HS-5 (cell line): ENCODE measurements at places on chromosomes 3 and 15.

DNA sequence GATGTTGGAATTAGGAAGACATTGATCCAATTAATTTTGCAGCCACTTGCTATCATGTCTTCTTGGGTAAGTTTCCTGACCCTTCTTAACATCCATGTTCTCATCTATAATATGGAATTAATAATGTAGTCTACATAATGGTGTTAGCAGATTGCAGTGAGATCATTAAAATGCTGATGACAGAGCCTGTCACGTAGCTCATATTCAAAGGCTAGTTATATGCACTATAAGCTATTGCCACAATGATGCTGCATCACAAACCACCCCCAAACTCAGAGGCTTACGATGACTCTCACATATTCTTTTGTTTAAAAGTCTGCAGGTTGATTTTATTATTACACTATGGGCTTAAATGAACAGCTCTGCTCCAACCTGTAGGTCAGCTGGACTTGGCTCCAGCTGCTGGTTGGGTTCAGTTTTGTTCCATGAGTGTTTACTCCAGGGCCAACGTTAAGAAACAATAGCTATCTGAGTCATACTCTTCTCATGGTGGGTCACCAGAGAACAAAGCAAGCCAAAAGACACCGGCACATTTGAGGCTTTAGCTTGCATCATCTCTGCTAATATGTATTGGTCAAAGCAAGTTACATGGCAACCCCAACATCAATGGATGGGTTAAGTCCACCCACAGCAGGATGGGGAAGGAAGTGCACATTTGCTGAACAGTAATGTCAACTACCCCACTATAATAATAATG is 250.0 kb upstream of the SLCO3A1 start:
- no peak for DNase-seq

DNA sequence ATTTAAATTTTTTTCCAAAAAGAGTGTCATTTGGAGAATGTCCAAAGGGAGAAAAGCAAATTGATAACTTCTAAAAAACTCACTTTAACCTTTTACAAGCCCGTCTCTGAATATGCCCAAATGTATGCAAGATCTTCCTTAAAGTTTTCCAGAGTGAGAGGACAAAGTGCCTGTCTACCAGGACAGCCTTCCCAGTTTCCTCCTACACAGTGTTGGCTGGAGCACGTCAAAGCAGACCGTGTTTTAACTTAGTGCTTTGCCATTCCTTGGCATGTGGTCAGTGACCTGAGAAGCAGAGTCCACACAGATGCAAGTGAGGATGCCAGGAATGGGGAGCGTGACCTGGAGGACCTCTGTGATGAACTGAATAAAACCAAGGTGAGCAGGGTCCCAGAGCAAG is 245.7 kb downstream of the FAM43A start:
- no peak for DNase-seq

- DNase-seq = no peak
Observed at GRCh38 chr3:23051240-23052140, 151.6 kb upstream of the UBE2E2 start.

DNA sequence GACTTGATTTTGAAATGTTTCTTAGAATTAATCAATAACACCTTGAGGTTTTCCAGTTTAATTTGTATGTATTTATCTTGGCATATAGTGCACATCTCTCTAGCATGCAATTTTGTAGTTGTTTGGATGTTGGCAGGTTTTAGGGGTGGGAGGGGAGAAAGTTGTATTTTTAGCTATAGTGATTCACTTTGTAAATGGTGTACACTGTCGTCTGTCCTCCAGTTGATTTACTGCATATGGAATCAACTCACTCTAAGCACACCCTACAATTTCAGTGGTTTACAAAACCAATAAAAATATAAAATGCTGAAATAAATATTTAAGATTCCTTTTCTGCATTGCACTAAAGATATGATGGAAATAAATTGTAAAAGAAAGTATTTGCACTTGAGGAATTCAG is 199.1 kb downstream of the CDIN1 start:
- DNase-seq = no peak

- DNase-seq = no peak
Observed at GRCh38 chr15:88568589-88568988, 22.1 kb upstream of the DET1 start.

- no peak for DNase-seq
Observed at GRCh38 chr3:132242790-132243189, 74.4 kb upstream of the ACP3 start.

- DNase-seq = no peak
Observed at GRCh38 chr15:93288728-93289294, 199.8 kb upstream of the RGMA start.

DNA sequence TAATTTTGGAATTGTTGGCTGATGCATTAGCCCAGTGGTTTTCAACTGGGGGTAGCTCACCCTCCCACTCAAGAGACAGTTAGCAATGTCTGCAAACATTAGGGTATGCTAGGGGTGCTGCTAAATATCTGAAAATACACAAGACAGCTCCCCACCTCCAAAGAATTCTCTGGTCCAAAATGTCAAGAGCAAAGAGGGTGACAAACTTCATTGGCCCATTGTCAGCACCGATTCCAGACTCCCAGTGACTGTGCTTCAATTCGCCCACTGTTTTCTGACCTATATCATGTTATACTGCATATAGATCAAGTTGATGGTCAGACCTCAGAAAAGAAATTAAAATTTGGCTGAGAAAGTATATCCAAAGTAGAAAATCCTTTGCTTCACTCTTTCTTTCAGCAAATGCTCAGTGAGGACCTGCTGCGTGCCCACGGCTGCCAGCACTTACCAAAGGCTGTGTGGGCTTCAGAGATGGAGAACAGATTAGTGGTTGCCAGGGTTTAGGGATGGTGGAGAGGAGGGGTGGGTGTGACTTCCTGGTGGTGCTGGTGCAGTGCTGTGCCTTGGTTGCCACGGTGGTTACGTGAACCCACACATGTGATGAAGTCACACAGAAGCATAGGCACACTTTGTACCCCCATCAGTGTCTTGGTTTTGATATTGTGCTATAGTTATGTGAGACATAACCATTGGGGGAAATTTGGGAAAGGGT is 204.0 kb downstream of the PLCL2 start:
- DNase-seq = no peak

- DNase-seq = no peak
Observed at GRCh38 chr15:95196176-95196915, 965.0 kb downstream of the MCTP2 start.

GRCh38 chr3:10281951-10282350 is 10.8 kb downstream of the GHRL start:
- no peak for DNase-seq

- no peak for DNase-seq
Observed at GRCh38 chr15:59976480-59977271, 27.4 kb upstream of the FOXB1 start.

DNA sequence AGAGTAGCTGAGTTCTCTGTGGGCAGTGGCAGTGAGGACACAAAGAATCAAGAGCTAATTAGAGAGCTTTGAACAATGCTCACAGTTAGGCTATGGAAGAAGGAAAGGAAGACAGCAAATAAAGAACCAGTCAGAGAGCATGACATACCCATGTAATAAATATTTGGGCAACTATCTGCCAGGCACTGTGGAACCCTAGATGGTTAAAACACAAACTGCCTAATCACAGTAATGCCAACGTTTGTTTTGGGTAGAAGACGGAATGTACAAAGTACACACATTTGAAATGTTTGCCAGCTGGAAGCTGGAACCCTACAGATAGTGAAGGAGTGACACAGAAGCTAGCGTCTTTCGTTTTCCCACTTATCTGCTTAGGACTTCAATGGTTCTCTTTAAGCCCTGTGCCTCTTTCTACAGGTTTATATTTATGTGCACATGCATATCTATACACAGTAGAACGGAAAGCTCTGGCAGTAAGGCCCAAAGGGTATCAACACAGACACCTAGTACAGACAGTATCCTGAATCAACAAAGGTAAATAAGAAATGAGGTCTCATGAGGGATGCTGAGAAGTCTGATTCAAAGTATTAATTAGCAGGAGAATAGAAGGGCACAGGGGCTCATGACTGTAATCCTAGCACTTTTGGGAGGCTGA is 44.6 kb downstream of the ANKRD28 start:
- DNase-seq = no peak

- DNase-seq = no peak
Observed at GRCh38 chr3:46731795-46732194, 14.1 kb upstream of the PRSS50 start.

- no peak for DNase-seq
Observed at GRCh38 chr3:121894301-121894990, at the start of gene SLC15A2. SLC15A2 (plus strand) TSS chr3:121894401; CDS start chr3:121894477, 76 bp downstream.

DNA sequence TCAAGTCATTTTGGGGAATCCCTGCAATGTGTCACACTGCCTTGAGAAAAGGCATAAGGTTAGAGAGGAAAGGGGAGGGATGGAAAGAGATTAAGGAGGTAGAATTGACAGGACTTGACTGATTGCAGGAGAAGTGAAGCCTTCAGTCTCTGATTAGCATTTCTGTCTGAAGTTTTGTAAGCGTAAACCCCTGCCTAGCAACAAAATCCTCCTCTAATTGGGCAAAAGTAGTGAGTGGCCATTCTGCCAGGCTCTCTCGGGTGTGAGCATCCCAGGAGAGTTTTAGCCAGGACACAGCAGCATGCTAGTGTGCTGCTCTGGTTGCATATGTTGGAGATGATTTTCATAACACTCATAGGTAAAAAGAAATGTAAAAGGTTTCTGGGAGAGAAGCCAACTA is 117.0 kb upstream of the MRPL3 start:
- no peak for DNase-seq

GRCh38 chr3:70811880-70812279 is 499.4 kb upstream of the MDFIC2 start:
- DNase-seq = no peak

DNA sequence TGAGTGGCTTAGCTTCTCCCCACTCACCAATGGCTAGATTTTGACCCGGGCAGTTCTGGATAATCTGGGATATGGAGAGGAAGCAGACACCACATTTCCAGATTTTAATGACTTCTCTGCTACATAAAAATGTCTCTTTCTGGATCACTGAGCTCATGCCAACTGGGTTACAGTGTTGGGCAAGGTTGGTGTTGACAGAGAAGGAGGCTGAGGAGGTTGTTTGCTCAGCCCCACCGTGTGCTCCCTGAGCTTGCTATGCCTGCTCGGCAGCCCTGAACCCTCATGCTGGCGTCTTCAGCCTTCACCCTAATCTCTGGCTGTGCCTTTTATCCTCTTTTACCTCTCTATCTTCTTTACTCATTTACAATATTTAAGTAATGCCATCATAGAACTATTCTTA is 53.0 kb upstream of the KPNA4 start:
- no peak for DNase-seq

- DNase-seq = no peak
Observed at GRCh38 chr3:108093021-108093420, 2.2 kb upstream of the CD47 start.

DNA sequence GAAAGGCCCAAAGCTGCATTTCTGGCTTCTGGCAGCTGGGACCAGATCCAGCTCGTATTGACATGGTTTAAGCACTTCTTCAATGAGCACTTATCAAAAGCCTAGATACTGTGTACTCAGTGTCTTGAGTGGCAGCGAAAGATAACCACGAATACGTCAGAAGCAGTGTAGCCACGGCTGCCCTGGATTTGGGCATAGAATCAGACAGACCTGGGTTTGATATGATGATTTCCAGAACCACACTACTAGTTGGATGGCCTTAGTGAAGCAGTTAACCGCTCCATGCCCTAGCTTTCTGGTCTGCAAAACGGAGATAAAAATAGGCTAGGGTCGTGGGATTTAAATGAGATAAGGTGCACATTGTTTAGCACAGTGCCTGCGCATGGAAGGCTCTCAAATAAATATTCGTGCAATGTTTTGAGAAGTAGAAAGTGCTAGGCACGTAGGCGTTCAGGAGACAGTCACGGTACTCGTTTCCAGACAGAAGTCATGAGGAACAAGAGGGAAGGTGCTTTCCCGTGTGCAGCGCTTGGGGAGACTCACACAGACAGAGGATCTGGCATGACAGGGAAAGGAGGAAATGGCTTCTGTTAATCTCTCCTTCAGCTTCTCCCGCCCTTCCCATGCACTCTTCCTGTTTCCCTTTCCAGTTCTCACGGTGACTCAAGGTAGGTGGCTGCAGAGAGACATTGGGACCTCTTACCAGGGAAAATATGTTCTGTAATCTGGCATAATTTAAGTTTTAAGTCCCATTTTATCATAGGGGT is 70.3 kb downstream of the CCNL1 start:
- DNase-seq = no peak

DNA sequence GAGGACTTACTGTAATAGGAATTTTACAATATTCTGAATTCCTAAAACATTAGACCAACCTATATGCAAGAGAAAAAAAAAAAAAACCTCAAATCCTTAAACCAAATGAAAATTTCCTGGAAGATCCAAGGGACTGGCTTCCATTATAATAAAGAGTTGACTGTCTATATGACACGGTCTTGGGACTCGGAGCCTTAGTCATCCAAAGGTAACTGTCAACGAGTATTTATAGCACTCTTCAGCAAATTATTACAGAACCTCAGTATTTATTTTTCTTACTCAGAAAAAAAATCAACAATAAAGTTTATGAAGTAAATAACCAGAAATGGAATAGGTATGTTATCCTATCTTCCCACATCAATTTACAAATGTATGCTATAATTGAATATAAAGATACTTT is 66.0 kb downstream of the TTBK2 start:
- DNase-seq = no peak

DNA sequence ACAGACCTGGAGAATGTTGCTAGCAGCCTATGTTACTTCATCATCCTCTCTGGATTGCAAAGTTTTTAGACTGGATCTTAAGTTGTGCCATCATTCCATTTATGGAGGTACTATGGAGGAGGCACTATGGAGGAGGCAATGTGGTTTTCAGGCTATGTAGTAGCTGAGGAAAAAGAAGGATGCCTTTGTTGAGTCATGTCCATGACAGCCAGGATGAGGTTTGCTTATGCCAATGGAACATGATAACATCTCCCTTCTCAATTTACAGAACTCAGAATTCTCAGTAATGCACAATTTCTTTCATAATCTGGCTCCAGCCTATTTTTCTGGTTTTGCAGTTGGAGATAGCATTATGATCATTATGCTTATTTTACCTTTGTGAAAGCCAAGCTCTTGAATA is 65.9 kb upstream of the TMEM108 start:
- DNase-seq = no peak

DNA sequence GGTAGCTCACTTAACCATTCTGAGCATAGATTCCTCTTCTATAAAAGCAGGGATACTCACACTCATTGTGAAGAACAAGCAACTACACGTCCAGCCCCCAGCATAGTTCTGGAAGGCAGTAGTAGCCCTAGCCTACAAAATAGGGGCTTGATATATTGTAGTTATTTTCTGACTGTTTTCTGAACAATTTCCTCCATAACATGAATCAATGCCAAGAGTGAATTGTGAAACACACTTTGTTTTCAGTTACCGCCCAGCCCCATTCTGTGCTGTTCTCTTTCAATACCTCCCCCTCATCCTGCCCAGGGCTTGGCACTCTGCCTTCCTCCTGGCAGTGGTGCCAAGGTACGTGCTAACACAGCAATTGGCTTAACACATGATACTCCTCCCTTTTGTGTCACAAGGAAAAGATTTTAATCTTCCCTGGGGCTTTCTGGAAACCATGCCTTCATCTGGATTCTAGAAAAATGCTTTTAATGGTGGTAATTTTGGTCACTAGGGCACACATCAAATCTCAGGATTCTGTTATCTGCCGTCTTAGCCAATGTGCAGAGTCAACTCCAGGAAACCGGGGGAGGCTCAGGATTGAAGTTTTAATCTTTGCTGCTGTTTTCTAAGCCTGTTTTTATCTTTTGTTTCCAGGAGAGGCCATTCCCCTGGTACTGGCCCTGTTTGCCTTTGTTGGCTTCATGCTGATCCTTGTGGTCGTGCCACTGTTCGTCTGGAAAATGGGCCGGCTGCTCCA is 37.2 kb downstream of the IL20RB start:
- DNase-seq = peak; percentile 77

GRCh38 chr15:67201136-67201535 is 53.3 kb downstream of the AAGAB start:
- DNase-seq = no peak

- DNase-seq = no peak
Observed at GRCh38 chr3:127424766-127425504, 137.1 kb upstream of the PRR20G start.
